ENCODE measurements at places on chromosomes 7 and 10.

DNA sequence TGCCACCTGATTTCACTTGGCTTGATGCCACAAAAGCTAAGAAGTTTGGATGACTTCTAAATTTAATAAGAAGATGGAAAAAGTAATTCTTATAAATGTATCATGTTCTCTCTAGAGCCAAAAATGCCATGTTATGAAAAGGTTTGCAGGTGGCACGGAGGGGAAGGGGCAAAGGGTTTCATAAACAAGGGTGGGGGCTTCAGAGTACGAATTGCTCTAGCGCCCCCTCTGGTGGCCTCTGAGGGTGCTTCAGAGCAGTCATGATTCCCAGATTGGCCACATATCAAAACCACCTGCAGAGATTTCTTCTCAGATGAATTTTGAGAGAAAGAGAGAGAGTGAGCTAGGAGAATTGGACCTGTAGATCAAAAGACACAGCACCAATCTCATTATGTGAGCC is 208.6 kb upstream of the YAE1 start:
- DNase-seq, result peak; percentile 12

- peak; percentile 36 for DNase-seq
Measured at GRCh38 chr7:137992550-137993394, 9.1 kb downstream of the CREB3L2 start.

DNA sequence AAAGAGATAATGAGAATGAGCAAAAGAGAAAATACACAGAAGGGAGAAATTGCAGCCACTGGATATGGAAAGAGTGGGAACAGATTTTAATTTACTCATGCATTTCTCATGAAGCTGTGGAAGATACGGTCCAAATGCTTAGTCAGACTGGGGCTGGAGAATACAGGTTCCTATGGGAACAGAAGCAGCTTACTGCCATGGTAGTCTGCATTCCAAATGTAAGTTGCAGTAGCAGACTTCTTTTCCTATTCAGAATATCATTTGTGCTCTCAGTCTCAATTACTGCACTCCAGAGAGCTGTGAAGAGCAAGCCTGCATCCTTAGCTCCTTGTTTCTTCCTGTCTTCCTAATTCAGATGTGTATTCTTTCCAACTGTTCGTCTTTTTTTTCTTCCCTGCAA is 190.8 kb upstream of the TMEM196 start:
- DNase-seq, result no peak

GRCh38 chr7:157658851-157659412 is 322.1 kb downstream of the DNAJB6 start:
- no peak for DNase-seq

DNA sequence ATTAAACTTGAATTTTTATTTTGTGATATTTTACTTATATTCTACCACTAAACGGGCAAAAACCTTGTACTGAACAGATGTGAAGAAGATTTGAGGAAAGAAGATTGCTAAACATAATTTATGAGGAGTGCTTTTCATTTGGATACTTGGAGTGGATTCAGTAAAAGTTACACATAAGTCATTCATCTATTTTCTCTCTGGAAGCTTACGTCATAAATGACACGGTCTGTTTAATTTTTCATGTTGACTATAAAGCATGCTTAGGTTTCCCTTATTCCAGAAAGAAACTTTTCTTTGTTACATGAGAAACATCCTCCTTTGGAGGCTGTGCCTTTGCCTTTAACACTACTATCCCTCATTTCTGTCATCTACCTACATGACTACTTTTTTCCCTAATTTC is 53.9 kb downstream of the TFEC start:
- no peak for DNase-seq

DNA sequence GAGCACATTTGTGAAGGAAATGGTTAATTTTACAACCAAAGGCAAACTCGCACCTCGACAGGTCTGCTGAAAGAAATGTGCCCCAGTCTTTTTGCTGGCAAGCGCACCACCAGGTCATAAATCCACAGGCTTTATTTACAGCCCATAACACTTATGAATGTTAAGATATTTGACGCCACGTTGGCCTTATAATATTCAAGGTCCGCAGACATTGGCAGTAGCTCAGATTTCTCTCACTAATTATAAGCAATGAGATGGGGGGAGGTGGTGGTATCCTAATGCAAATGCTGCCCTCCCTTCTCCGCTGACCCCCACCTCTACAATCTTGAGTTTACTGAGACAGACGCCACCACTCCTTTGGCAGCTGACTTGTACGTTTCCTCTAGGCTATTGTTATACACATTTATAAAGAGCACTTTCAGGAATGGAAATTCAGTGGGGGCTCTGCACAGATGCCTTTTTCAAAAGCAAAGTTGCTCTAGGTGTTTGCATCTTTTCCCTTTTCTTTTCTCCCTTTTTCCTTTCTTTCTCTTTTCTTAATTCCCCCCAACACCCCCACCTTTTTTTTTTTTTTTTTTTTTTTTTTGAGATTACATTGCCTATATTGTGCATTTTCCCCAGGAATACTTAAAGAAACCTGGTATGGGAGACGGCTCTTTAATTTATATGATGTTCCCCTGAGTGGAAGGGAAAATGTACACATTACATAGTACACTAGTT is 6.7 kb downstream of the TCF7L2 start:
- DNase-seq, result no peak
